Activated CD4-positive, alpha-beta memory T cell treated with anti-CD3 and anti-CD28 coated beads for 36 hours (primary cell): ENCODE measurements at places on chromosomes 13 and 19. TPM values are rescaled to one million over a fixed set of nuclear protein-coding genes. Genes with fewer than 3 reads are reported as not detected.

GRCh38 chr13:23554000-23554399 lies 16.2 kb upstream of the TNFRSF19 start:
- DNase-seq, result no peak

DNA sequence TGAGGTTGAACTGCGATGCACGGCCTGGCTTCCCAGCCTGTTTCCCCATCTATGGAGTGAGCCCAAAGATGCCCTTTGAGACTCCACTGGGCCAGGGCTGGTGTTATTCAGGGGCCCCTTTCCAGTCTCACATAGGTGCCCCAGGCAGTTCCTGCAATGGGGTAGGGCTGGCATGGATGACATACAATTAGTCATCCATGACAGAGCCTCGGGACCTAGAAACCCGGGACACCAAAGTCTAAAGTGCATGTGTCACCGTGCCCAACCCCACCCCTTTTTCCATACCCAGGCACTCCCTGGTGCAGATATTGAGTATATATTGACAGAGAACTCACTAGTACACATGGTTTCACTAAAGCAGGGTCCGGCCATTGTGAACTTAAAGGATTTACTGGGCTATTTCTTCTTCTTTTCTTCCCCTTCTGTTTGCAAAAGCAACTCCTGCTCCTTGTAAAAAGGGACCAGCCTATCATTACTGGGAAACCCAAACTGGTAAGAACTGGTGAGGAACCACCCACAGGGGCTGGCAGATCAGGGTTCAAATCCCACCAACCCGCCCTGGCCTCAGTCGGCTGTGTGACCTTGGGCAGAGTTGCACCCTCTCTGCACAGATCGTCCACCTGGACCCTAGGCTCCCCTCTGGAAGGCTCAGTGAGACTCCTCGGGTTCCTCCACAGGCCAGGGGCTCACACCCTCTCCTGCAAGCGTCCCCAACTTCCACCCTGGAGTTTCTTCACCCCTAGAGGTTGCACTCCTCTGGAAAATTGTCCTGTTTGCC lies 2.7 kb downstream of the B3GNT3 start:
- DNase-seq, result peak; percentile 86

DNA sequence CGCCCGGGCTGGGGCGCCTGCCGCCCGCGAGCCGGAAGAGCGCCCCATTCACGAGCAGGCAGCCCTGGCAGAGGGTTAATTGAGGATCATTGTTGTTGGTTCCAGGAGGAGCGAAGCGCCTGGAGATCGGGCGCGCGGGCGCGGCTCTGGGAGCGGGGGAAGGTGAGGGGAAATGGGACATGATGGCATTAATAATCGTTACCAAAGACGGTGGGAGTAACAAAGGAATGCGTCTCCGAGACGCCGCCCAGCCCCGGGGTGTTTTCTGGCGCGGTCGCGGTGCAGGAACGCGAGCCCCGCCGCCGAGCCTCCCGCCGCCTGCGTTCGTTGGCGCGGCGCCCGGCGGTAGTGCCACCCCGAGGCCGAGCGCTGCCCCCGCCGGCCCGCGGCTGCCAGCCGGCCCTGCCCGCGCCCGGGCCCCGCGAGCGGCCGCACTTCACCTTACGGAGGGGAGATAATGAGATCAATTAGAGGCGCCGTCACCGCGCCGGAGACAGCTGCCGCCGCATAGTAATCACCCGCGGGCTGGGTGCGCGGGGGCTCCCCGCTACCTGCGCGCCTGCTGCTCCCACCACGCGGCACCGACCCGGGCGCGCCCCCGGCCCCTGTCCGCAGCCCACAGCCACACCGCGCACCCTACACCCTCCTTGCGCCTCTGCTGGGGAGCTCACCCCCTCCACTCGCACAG lies 2.8 kb downstream of the ZNF536 start:
- DNase-seq, result no peak

GRCh38 chr13:113835461-113836270 lies 28.2 kb downstream of the GAS6 start:
- DNase-seq, result no peak

GRCh38 chr19:13881692-13882418 lies 4.9 kb downstream of the NANOS3 start:
- DNase-seq, result peak; percentile 75

DNA sequence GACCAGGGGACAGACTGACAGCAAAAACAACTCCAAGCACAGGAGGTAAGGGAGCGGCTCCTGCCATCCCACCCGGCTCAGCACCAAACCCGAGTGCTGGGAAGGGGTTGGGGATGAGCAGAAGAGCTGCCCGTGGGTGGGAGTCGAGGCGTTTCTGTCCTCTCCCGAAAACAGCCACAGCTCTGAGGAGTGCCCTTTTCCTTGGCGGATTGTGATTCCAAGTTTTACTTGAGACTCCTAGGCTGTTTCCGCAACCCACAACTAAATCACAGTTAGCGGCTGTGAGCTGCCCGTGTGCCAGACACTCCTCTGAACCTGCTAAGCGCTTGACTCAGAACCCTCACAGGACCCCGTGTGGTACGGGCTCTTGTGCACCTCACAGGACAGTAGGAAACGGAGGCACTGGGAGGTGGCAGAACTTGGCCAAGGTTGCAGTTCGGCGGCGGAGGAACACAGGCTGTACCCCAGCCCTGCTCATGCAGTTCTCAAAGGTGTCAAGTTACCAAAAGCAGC lies 21.4 kb downstream of the CFAP97D2 start:
- DNase-seq, result no peak

- DNase-seq, result no peak
Observed at GRCh38 chr13:27504128-27504867, 53.9 kb upstream of the MTIF3 start.

- DNase-seq, result no peak
Observed at GRCh38 chr13:89267734-89268133, 1596.6 kb downstream of the SLITRK5 start.

DNA sequence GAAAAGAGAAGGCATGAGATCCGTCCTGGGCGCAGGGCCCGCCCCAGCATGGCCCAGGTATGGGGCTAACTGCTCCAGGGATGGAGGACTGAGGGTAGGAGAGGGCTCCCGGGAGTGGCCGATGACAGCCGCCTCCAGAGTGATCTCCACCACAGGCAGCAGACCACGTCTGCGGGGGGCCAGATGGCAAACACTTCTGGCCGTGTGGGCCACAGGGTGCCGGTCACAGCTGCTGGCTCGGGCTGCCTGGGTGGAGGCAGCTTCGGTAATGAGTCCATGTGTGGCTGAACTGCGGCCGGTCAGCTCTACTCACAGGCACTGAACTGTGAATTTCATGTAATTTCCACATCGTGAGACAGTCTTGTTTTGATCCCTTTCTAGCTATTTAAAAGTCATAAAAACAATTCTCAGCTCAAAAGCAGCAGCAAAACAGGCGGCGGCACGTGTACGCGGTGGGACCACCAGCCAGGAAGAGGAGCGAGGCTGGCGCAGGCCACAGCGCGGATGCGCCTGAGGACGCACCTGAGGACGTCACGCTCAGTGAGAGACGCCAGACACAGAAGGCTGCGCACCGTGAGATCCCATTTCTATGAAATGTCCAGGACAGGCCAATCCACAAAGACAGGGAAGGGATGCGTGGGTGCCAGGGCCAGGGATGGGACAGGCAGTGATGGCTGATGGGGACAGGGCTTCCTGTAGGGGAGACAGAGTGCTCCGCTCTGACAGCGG lies 4.0 kb downstream of the LSM7 start:
- DNase-seq, result no peak

DNA sequence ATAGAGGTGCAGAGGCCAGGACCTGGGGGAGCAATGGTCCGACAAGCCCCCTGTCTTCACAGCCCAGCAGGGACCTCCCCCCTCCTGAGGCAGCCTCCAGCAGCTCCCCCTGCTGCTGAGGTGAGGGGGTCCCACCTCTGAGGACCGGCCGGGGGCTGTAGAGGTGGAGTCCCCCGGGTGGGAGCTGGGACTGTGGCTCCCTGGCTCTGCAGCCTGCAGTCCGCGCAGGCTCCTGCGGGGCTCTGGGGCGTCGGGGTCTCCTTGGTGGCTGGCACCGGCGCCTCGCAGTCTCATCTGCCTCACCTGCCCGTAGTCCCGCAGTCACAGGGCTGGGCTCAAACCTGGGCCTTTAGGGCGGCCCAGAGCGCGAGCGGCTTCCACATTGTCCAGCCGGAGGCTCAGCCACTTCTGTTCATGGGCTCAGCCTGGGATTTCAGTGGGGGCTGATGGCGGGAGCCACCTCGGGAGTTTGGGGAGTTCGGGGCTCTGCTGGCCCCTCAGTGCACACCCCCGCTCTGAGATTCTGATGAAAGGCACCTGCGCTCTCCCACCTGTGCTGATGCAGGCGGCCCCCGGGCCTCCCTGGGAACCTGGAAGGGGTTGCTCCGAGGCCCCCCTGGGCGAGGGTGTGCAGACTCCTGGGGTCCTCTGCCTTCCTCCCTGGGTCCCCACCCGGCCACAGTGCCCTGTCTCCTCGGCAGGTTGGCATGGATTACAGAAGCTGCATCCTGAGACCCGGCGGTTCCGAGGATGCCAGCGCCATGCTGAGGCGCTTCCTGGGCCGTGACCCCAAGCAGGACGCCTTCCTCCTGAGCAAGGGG lies 7.0 kb upstream of the ZNF554 start:
- no peak for DNase-seq

DNA sequence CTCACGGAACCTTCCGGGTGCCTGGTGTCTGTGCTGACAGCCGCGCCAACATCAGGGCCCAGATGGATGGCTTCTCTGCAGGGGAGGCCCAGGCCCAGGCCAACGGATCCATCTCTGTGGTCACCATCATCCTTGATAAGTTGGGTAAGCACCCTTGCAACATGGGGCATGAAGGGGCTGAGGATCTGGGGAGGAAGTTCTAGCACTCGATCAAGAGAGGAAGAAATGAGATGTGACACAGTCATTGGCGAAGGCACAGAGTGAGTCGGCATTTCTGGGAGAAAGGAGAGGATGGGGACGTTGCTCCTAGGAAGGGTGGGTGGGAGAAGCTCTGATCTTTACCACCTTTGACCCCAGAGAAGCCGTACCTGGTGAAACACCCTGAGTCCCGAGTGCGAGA lies 4.4 kb downstream of the CILP2 start:
- DNase-seq, result no peak

DNA sequence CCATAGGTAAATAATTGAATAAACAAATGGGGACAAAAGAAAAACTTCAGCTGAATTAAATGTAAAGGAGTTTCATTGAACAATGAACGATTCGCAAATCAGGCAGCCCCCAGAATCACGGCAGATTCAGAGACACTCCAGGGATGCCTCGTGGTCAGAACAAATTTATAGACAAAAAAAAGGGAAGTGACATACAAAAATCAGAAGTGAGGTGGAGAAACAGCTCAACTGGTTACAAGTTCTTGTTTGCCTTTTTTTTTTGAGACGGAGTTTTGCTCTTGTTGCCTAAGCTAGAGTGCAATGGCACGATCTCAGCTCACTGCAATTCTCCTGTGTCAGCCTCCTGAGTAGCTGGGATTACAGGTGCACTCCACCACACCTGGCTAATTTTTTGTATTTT lies 5.7 kb downstream of the ZNF566 start:
- no peak for DNase-seq

The SIGLEC6 gene
- not detected for total RNA-seq

The DOHH gene
- total RNA-seq, result 15.0 TPM

The ZNF317 gene
- 31.9 TPM for total RNA-seq

The PLIN4 gene
- total RNA-seq, result not detected

The NTF4 gene
- not detected for total RNA-seq
